ENCODE measurements at places on chromosomes 7 and 10. TPM values are rescaled to one million over a fixed set of nuclear protein-coding genes. Genes with fewer than 3 reads are reported as not detected.

DNA sequence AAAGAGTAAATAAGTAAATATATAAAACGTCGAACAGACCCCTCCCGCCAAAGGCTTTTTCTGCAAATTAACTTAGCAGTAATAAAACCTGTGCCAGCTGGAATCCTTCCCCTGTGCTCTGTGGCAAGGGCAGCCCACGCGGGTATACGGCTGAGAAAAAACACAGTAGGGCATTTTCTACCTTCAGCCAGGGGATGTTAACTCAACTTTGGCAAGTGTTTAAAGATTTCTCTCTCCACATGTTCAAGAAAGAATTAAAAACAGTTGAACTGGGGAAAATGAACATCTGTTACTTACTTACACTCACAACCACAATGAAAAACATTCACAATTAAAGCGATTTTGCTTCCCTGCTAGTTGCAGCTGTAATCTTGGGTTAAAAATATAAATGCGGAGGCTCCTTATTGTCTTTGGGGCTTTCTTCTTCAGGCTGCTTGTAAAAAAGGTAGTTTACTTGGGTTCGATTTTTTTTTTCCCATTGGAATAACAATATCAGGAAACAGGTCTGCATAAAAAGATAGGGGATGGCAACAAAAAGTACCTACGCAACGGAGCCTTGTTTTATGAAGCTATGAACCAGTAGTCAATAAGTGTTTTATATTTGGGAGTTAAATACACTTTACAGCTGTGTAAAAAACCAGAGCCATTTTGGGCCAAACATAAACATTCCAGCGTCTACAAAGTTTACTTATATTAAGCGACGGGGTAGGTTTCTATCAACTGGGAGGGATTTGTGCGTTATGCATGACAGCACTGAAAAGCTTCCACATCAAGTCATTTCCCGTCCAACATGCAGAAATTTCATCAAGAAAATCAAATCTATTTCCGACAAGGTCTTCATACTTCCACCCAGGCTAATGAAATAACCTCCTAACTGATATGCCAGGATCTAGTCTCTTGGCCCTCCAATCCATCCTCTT lies 132.7 kb downstream of the TAX1BP1 start:
- DNase-seq: peak; percentile 56

DNA sequence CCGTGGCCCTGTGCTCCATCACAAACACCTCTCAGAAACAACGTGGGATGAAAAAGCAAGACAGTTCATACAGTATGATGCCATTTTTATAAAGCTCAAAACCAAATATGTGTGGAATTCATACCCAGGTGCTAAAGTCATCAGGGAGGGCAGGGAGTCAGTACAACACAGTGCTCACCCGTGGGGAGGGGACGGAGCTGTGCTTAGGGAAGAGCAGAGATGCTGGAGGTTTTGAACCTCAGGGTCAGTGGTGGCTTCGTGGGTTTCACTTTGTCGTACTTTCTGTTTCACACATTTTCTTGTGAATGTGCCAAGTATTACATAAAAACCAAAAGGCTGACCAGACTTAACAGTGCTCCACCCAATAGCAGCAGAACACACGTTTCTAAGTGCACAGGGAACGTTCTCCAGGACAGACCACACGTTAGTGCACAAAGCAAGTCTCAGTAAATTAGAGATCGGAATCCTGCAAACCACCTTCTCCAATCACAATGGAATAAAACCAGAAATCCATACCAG lies 21.2 kb downstream of the ZMIZ2 start:
- peak; percentile 38 for DNase-seq

GRCh38 chr10:111410740-111411139 lies 333.9 kb downstream of the ADRA2A start:
- no peak for DNase-seq

GRCh38 chr7:50149369-50149768 lies 56.3 kb upstream of the ZPBP start:
- DNase-seq: no peak

Gene ZNF783
- 4.2 TPM for total RNA-seq

Gene DLG5
- total RNA-seq: 5.4 TPM

- no peak for DNase-seq
These were observed 41.9 kb downstream of the DPCD start for GRCh38 chr10:101629837-101630632.

DNA sequence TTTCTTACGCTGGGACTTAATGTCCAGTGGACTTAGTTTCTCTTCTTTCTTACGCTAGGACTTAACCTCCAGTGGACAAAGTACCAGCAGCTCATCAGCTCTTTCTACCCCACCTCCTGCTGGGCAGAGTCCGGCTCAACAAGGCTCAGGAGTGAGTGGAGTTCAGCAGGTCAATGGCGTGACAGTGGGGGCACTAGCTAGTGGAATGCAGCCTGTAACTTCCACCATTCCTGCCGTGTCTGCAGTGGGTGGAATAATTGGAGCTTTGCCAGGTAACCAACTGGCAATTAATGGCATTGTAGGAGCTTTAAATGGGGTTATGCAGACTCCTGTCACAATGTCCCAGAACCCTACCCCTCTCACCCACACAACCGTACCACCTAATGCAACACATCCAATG lies 199.7 kb downstream of the MLLT10 start:
- peak; percentile 49 for DNase-seq

GRCh38 chr10:18753312-18753895 lies 94.2 kb downstream of the ARL5B start:
- no peak for DNase-seq

Gene PNLIP
- total RNA-seq: not detected

DNA sequence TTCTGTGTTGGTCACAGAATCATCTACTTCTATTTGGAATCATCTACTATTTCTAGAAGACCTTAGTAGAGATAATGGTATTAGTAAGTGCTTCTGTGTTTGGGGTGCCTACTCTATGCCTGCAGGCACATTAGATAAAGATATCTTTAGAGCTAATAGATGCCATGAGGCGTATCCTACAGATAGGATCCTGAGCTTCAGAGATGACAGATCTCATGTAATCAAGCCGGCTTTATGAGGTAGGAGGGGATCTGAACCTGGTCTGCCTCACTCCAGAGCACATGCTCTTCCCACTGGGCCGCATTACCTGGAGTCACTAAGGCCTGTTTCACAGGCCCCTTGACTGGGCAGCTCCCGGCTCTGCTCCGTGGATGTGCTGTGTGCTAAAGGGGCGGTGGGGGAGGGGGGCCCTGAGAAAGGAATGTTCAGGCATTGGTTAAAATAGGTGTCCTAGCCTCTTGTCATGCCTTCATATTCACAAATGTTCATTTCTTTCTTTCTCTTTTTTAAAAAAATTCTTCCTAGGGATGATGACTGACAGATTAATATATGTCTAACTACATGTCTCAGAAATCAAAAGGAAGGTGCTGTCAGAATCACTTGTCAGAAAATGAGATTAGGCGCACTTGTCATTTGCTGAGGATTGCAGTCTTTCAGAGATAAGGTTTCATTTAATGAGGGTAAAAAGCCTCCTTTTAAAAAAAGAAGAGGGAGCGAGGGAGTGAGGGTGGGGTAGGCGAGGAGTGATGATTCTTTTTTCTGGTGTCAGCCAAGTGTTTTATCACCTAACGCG lies 458.0 kb upstream of the GALNT17 start:
- no peak for DNase-seq

GRCh38 chr7:12771378-12771877 lies 84.0 kb downstream of the ARL4A start:
- DNase-seq: peak; percentile 98

GRCh38 chr10:15472431-15473395 lies 101.6 kb upstream of the FAM171A1 start:
- no peak for DNase-seq

DNA sequence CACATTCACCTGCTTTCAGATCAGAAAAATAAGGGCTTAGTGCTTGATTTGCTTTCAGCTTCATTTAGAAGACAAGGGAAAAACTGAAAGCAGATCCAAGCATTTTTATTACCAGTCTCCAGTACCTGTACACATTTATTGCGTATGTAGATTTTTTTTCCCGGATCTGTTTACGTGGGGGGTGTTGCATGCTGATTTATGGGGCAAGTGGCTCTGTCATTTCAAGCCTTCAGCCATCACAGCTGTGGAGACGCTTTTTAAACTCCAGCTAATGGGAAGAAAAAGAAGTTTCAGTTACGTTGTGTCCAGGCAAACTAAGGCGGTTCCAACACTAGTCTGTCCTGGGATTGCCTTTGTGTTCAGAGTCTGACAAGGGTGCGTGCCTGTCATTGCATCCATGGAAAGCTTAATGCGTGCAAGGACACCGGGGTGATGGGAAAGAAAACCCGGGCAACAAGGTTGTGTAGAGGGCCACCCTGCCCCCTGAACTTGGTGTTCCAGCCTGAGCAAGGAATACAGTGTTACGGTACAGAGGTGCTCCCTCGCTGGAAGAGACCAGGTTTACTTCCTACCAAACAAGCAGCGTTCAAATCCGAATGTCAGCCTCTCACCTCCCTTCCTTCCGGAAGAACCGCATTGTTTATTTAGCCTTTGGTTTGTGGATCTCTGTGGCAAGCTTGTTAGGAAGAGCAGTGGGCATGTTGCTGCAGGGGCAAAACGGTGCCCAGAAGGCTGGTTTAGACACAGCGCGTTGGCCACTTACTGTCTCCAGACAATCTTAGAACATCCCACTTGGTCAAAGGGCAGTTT lies 128.2 kb downstream of the FGFR2 start:
- no peak for DNase-seq
